ENCODE measurements at places on chromosomes 5 and 9.

GRCh38 chr5:54217826-54218503, 92.4 kb downstream of the ARL15 start:
- no peak for DNase-seq

GRCh38 chr9:21281275-21281674, 23.8 kb downstream of the IFNA5 start:
- no peak for DNase-seq

DNA sequence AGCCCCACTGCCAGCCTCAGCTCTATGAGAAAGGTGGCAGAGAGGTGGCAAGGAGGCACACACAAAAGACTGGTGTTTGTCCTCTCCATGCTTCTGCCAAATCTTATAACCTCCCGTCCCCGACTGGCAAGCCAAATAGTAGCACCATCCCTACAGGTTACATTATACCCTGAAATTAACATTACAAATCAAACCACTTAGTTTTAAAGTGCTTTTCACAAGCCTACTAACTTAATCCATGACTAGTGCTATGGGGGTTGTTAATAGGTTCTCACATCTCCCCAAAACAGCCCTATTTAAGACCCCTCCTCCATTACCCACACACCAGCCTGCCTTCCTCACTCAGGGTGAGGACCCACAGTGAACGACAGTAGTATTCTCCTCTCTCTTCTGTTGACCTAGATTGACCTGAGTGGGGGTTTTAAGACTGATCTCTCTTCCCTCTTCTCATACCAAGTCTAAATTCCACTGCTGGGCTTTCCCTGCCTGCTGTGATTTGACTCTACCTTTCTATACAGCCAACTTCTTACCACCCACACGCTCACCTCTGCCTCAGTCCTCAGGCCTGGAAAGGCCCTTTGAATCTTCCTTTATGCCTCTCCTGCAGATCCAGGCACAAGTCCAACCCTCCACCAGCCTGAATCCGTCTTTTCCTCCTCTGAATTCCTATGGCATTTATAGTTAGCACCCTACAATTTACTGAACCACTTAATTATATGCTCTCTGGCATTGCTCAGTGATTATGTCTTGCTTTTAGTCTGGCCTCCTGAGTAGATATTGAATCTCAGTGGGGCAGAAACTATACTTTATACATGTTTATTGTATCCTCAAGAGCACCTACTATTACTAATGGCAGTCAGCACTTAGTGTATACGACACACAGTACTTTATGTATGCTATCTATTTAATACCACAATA, 116.1 kb downstream of the TMEM174 start:
- no peak for DNase-seq

DNA sequence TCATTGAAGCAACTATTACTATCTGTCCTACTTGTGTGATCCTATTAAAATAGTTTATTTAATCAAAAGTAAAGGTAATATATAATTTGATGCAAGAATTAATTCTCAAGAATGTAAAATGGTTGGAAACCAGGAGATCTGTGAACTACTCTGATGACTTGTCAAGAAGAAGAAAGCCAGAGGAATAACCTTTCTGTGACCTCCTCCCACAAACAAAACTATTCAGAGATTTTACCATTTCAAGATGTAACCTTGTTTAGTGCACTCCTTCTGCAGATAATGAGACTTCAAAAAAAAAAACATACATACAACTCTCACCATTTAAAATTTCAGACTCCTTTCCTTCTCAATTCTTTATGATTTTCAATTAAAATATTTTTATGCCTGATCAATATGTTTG, 79.5 kb downstream of the RFX3 start:
- no peak for DNase-seq

- no peak for DNase-seq
Observed at GRCh38 chr9:71209890-71210289, 88.5 kb upstream of the TRPM3 start.

GRCh38 chr5:141003791-141004611, 37.7 kb downstream of the PCDHAC2 start:
- no peak for DNase-seq

- no peak for DNase-seq
Observed at GRCh38 chr5:75550597-75550996, 38.9 kb downstream of the POLK start.

DNA sequence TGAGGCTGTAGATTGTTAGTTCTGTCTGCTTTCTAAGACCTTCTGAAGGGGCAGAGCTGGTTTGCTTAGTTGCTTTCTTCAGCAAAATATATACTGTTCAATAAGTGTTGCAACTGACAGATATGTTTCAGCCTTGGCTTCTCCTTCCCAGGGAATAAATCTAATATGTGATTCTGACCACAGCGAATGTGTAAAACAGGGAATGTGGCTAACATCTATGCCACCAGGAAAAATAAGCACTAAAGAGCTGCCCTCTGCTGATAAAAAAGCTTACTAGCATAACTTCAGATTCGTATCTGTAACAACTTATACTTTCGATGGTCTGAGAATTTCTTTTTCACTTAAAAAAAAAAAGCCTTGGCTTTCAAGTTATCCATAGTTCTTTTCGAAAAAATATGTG, 13.0 kb upstream of the OSMR start:
- no peak for DNase-seq

DNA sequence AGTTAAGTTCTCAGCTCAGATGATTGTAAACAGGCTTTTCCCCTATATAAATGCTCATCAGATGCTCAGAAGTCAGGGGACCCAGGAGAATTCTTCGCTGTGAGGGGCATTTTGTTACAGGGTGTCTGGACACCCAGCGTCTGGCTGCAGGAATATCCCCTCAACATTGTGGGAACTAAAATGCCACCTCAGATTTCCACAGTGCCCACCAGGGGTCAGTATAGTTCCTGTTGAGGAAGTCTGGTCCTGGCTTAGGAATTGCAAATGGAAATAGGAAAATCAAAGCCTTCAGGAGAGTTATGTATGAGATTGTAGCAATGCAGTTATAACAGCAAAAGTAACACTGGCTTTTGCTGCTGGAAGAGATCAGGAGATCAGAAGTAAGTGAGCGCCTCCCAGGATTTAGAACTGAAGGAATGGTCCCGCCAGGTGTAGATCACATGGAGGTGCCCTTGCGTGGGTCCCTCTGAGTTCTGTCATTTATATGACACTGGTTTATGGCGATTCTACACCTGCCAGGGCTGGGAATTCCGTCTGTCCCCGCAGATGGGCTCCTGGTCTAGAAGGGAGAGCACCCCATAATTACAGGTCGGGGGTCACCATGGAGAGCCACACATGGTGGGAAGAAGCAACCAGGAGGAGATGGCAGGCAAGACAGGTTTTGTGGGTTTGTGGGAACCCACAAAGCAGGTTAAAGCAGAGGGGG, 47.1 kb upstream of the CTSL start:
- peak; percentile 71 for DNase-seq

DNA sequence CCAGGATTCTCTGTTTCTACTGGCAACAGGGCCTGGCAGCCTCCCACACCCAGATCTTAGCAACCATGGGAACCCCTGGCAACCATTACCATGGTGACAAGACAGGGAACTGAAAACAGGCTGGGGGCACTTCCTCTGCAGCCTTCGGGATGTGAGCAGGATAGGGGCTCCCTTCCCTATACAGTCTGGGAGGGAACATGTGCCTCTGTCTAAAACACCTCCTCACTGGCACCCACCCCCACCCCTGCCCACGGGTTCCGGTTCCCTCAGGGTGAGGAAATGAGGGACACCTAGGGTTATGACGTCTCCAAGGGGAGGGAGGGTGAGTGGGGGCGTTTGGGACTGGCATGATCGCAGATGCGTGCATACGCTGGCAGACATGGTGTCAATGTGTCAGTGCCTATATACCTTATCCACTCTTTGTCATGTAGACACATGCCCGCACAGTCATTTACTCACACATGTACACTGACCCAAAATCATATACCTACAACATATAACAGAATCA, 3.0 kb upstream of the DNAJB5 start:
- DNase-seq = peak; percentile 71

- no peak for DNase-seq
Observed at GRCh38 chr9:107603281-107603680, 113.7 kb upstream of the KLF4 start.

DNA sequence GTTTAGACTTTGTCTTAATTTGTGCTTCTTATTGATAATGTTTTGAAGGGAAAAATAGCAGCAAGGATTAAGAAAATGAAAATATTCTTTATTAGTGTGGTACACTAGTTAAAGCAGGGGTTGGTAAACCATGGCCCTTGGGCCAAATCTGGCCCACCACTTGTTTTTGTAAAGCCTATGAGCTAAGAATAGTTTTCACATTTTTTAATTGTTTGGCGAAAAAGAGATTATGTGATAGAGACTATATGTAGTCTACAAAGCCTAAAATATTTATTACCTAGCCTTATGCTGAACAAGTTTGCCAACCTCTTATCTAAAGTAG, 57.2 kb downstream of the KCNN2 start:
- no peak for DNase-seq

DNA sequence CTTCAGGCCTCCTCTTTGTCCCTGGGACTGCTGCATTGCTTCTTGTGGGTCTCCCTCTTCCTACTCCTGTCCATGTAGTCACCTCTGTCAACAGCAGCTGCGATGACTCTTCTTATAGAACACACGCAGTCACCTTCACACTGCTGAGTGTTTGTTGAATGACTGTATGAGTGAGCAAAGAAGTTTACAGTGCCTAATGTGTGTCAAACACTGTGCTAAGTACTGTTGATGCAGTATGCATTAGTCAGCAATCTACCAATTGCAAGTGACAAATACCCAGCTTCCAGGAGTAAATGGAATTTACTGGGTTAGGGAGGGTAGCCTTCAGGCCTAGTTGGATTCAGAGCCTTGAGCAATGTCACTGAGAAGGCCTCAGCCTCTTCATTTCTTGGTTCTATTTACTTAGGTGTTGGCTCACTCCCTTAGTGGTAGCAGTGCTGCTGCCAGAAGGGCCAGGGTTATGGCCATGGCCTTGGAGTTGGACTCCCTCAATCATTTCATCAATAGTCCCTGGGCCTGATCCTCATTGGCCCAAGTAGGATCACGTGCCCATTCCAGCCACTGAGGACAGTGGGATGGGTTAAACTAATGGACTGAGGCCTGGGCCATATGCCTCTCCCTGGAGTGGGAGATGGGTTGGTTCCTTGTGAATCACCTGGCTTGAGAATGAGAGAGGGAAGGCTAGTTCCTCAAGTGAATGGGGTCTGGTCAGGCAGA, 93.5 kb downstream of the RGS3 start:
- DNase-seq = peak; percentile 28

DNA sequence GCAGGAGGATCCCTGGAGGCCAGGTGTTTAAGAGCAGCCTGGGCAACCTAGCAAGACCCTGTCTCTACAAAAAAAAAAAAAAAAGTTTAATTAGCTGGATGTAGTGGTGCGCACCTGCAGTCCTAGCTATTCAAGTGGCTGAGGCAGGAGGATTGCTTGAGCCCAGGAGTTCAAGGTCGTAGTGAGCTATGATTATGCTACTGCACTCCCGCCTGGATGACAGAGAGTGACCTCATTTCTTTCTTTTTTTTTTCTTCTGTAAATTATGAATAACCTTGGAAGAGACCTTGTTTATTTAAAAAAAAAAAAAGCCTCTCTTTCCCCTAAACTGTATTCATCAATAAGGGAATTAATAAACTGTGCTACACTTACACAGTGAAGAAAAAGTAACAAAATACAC, 43.6 kb upstream of the SLC30A5 start:
- DNase-seq = no peak

DNA sequence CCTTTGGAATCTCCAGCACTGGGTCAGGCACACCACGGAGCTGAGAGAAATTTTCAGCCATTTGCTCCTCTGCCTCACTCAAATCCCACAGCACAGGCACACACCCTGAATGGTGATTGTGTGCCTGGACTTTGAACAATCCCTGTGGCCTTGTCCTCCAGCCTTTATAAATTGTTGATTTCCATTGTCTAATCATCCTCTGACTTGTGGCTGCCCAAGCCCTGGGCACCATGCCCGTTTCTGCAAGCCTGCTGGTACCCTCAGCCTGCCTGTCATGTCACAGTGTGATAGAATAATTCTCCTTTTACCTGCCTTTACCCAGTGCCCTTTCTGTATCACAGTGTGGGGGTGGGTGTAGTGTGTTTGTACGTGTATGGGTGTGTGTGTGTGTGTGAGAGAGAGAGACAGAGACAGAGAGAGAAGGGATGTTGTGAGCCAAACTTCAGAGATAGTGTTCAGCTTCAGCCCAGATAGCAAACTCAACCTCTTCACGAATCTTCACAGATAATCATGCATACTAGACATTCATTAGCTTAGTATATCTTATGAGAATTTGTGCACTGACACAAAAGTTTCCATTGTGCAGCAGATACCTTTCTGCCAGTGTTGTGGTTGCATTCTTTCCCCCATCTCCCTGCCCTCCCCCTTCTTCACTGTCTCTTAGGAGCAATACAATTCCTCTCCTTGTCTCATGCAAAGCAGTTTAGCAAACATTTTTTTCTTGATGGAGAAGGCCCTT, 27.8 kb upstream of the SLC44A1 start:
- no peak for DNase-seq

DNA sequence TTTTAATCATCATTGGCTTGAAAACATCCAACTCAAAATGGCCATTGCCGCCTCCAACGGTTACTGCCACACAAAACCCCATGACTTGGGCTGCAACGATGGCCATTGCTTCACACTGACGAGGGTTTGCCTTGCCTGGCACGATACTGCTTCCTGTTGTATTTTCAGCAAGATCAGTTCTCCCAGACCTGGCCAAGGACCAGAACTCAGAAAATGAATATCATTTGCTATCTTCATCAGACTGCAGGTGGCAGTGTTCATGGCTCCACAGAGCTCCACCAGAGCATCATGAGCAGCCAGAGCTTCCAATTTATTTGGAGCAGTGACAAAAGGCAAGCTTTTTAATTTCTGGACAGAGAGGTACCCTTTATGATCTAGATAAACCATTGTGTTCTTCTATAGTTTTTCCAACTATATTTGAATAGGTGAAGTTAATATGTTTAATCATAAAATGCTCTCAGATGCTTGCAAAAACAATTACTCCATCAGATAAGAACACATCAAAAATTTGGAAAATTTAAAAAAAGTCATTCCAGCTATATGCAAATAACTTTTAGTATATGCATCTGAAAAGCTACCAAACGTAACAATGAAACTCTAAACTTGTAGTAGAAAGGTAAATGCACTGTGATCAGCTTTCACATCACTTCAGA, 10.4 kb downstream of the AMACR start:
- peak; percentile 24 for DNase-seq

DNA sequence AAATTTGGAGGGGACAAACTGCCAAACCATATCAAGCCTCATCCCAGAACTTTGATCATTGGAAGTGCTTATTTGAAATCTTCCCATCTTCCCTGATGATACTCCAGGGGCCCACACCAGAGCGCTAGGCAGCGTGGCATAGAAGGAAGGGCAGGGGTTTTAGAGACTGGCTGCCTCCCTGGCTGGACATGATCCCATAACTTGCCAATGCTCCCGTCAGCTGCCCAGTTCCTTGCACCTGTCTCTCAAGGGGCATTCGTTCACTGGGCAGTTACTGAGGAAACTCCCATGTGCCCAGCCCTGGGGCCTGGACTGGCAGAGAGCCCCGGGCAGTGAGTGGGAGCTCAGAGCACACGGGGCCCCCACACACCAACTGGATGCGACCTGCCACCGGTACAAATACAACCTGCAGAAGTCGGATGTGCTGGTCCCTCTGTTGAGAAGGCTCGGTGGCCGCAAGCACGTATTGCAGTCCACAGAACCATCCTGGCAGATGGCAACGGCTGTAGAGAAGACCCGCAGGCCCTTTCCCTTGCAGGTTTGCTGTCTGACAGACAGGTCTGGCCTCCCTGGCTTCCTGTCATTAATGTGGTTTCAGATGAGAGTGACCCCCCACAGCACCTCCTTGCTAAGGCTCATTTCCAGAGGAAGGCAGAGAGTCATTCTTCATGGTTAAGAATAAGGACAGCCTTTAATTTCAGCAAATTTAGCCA, 122.4 kb downstream of the MVB12B start:
- DNase-seq = no peak

Measured in ascending aorta (tissue), 2 donors.